ENCODE measurements at places on chromosomes 11 and 22. TPM values are rescaled to one million over a fixed set of nuclear protein-coding genes. Genes with fewer than 3 reads are reported as not detected.

Gene BATF2
- total RNA-seq: 3.9 TPM

Gene PKP3
- 28.7 TPM for total RNA-seq

Gene MPPED1
- total RNA-seq: not detected

Gene RBMXL2
- not detected for total RNA-seq

Gene STX3
- total RNA-seq: 24.0 TPM

Gene UBE2L3
- total RNA-seq: 58.1 TPM

Gene MS4A4A
- not detected for total RNA-seq

Gene CLDN5
- not detected for total RNA-seq

Gene BBOX1
- total RNA-seq: not detected
